Hepatocyte (in vitro differentiated cells): ENCODE measurements at places on chromosomes 4 and X. TPM values are rescaled to one million over a fixed set of nuclear protein-coding genes. Genes with fewer than 3 reads are reported as not detected.

Gene TRIM61
- 0.16 TPM in 1 of 2 replicates, not detected in the other for polyA plus RNA-seq

Gene TMEM31
- polyA plus RNA-seq, result 0.89 and 1.1 TPM in 2 replicates

Gene CYTL1
- polyA plus RNA-seq, result 39.1 and 55.4 TPM in 2 replicates

Gene WNK3
- 9.8 and 10.6 TPM in 2 replicates for polyA plus RNA-seq

DNA sequence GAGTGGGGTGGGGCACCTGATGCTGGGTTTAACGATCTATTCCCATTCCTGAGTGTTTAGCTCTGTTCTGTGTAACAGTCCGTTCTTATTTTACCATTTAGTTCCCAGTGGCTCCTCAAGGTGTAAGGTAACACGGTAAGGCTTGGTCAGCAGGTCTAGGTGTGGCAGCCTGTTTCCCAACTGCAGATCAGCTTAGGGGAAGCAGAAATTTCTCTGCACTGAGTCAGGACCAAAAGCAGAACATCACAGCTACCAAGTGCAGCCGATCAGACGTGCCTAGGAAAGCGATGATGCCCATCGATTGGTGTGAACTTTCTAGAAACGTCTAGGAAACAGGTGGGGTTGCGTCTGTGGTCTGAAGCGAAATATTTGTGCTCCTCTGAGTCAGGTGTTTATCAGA, 240.1 kb downstream of the STIM2 start:
- DNase-seq, result peak; percentile 19

- no peak for DNase-seq
Observed at GRCh38 chr4:40734497-40734896, 15.3 kb upstream of the NSUN7 start.

GRCh38 chr4:163694385-163694784, 199.9 kb downstream of the TMA16 start:
- no peak for DNase-seq

DNA sequence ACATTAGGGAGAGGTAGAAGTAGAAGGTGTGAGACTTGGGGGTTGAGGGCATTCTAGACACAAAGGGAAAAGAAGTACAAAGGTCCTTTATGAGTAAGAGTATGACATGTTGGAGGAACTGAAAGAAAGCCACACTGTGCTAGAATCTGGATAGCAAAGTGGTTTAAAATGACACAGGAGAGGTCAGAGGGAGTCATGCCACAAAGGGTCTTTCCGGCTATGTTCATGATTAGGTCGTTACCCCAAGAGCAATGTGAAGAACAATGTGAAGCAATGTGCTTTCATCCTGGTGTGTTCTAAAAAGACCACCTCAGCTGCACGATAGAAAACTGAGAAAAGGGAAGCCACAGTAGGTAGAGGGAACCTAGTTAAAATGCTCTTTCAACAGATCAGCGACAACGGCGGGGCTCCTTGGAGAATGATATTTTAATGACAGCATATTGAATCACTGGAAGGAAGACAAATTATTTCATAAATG, 29.2 kb downstream of the SMIM14 start:
- DNase-seq, result peak; percentile 11

GRCh38 chrX:66602381-66602938, 36.4 kb downstream of the EDA2R start:
- DNase-seq, result no peak

DNA sequence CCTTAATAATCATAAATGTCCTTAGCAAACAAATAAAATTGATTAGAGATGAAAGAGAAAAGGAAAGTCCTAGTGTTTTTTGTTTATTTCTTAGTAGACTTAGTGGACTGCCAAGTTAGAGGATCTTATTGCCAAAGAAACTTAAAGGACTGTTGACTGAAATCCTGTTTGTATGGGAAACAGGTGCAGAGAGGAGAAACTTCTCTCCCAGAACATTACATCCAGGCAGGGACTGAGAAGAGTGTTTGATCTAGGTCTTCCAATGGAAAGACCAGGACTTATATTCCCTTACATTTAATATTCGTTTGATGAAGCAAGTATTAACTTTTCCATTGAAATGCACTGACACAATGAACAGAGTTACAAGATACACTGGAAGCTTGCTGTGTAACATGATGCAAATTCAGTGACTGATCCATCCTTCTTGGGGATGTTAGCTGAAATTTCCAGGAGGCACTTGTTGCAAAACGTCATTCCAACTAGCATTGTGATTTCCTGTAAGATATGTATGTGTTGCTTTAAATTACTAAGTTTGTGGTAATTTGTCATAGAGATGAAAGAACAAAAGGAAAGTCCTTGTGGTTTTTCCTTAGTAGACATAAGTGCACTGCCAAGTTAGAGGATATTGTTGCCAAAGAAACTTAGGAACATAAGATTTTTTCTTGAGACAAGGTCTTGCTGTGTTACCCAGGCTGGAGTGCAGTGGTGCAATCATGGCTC, 505.6 kb downstream of the STIM2 start:
- no peak for DNase-seq

GRCh38 chrX:153487590-153488071, 7.1 kb upstream of the BGN start:
- no peak for DNase-seq

DNA sequence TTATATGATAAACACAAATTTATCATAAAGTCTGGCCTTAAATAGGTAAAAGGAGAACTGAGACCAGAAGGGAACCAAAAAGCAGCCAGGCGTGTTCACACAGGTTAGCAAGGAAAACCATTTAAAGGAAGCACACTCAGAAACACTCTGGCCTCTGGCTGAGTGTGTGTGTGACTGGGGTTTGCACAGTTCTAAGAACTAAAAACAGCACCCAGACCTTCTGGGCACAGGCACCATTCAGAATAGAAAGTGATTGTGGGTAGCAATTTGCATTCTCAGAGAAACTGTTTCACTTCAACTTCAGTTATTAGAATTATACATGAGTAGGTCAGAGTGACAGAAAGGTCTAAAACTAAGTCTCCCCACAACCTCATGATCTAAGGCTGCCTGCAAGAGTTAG, 10.0 kb downstream of the GPR82 start:
- DNase-seq, result no peak

DNA sequence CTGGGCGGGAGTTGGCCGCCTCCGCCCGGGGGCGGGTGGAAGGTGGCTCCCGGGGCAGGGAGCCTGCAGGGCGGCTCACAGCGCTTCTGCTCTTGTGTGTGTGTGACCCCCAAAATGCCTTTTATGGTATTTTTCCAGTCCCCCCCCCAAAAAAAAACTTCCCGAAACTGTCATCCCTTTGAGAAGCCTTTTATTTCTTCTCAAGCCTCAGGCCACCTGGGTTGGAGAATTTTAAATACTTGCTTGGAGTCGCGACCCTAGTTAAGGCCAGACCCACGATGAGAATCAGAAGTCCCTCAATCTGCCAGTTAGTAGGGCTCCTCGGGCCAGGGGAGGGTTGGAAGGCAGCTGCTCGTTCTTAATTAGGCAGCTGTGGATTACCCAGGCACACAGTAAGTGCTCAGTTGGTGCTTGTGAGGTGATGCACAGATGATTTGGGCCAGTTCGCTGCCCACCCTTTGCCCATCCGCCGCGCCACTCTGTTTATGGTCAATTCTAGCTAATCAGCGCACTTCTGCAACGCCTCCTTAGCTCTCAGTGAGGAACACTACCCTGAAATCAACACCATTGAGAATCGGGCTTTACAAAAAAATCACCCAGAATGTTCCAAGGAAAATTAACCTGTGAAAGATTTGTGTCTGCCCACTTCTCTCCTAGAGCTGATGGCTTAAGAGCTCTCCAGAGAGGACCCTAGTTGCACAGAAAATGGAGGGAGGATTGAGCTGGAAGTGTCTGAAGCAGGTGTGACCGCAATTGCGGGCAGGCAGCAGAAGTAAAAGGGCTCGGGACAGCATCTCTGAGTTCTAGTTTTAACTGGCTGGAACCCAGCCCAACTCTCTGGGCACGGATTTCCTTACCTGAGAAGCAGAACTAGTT, 648 bp upstream of the SCD5 start:
- no peak for DNase-seq

DNA sequence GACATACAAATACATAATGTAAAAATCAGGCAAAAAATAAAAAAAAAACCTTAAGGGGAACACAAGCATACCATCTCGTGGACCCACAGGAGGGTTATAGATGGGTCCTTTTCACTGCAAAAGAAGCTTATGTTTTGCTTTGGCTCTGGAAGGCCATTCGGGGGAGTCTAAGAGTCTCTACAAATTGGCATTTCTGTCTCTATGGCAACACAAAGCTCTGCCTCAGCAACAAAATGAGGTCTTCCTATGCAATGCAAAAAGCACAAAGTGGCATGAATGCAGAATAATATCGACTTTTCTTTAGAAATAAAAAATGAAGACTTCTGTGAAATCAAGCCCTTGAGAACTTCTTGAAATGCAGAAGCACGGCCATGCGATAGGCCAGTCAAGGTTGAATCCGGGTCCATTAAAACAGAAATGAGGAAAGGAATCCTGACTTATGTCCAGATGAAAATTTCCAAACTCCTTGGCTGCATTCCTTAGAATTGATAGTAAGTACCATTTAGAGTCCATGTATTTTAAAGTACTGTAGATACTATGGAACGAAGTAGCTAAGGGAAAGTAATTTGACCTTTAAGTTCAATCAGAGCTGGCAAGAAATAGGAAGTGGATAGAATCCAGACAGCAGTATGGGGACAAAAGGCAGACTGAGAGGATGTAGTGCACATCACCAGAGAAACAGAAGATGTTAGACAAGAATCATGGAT, 63.7 kb upstream of the PDLIM3 start:
- no peak for DNase-seq

DNA sequence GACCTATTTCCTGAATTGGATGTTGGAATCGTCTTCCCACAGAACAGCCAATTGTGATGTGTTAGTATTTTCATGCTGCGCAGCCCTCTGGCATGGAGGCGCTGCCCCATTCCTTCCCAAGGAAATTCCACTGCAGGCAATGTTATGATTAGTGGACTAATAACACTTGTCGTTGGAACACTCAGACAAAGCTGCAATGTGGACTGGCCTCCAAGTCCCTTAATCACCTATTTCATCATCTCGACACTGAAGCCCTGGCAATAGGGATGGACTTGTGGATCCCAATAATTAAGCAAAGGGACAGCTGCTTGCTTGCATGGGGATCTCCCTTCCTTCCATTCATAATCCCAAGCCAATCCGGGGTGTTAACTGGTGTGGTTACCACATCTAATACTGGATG, 78.8 kb upstream of the PLAC1 start:
- DNase-seq, result no peak

GRCh38 chrX:134544135-134544512, 84.2 kb downstream of the HPRT1 start:
- no peak for DNase-seq

DNA sequence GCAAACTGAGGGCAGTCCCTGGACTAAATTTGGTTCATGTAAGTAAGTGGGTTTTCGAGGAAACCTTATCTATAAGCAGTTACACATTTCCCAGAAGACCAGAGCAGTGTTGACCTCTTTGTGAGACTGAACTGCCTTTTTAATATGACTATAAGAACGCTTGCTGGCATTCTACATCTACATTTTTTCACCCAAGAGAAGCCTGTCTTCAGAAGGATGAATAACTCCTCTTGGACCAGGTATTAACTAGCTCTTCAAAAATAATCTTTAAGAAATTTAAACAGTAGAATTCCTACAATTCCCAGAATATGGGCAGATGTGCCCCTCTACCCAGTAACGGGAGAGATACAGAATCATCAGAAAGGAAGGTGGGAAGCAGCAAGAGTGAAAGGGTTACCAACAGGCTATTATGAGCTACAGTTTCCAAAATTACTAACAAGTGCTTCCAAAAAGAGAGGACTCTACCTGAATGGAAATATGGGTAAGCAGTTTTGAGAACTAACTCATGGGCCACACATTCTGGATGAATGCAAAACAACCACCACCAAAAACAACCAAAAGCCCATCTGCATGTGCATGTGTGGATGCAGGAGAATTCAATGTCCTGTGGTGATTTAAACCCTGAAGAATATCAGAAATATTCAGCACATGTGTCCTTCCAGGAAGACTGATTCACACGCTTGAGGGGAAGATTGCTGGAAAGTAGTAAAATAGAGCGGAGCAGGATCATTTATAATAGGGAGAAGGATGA, 17.4 kb downstream of the BBS12 start:
- no peak for DNase-seq

- no peak for DNase-seq
Observed at GRCh38 chrX:123487236-123487635, 245.6 kb downstream of the THOC2 start.

- DNase-seq, result no peak
Observed at GRCh38 chr4:41160856-41161255, 53.5 kb downstream of the APBB2 start.

DNA sequence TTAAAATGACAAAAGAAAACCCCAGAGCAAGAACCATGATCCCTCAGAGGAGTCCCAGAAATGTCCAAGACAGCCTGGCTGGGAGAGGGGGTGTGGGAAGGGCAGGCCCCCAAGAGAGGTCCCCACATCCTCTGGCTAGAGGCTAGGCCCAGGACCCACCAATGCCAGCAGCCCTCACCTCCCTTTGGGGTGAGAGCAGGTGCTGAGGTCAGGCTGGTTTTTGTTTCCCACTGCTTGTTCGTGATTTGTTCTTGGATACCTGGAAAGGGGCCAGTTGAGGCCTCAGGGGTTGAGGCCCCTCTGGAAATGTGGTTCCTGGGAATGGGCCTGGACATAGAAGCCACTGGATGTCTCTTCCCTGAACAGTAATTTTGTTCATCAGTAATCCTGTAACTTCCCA, 2.3 kb upstream of the GRSF1 start:
- DNase-seq, result no peak

DNA sequence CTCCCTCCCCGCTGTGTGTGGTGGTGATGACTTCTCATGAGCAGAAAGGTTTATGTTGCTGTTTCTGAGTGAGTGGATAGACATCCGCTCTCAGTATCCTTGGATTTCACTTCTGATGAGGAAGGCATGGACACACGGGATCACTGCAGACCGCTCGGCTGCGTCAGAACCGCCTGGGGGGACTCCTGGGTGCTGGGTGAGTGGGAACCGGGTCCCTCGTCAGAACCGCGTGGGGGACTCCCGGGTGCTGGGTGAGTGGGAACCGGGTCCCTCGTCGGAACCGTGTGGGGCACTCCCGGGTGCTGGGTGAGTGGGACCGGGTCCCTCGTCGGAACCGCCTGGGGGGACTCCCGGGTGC, 9.0 kb downstream of the CTBP1 start:
- DNase-seq, result no peak

- DNase-seq, result no peak
Observed at GRCh38 chr4:145552181-145552822, 66.9 kb upstream of the MMAA start.
